Ascending aorta (tissue), 2 donors: ENCODE measurements at places on chromosomes 6 and 20.

- DNase-seq: no peak
- H3K27ac ChIP-seq: no peak overlapping the region
- H3K4me3 ChIP-seq: no peak overlapping the region
- H3K36me3 ChIP-seq: no peaks in the 10 kb centered on the region
- no peaks in the 10 kb centered on the region for H3K27me3 ChIP-seq
Observed at GRCh38 chr6:83265384-83265783, 72.2 kb downstream of the RWDD2A start.

DNA sequence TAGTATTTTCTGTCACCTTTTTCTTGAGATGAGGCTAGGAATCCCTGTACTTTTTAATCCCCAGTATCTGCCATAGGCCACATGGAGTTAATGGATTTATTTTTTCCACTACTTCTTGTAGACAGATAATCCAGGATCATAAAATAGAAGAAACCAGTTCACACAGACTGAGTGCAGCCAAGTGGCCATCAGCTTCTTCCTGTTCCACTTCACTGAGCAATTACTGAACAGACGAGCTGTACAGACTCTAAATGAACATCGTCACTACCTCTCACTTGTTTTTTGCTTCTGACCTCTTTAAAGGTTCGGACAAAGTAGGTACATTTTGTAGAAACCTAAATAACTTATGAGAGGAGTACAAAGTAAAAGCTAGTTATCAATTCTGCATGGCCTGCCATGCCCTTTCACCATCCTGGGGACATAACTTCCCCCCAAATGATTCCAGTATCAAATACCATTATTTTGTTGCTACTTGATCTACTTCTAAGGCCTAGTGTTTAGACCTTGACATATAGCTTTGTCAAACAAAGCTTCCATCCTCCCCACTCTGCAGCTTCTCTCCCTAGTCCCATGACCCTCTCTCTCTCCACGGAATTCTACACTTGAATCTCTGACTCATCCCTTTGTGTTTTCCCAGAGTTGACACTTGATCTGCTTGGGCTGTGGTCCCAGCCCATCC is 34.4 kb upstream of the ARHGAP18 start:
- no peaks in the 10 kb centered on the region for H3K27me3 ChIP-seq
- no peak overlapping the region for H3K27ac ChIP-seq
- H3K36me3 ChIP-seq: no peaks in the 10 kb centered on the region
- DNase-seq: no peak
- no peak overlapping the region for H3K4me3 ChIP-seq
- H3K4me1 ChIP-seq: no peaks in the 10 kb centered on the region

DNA sequence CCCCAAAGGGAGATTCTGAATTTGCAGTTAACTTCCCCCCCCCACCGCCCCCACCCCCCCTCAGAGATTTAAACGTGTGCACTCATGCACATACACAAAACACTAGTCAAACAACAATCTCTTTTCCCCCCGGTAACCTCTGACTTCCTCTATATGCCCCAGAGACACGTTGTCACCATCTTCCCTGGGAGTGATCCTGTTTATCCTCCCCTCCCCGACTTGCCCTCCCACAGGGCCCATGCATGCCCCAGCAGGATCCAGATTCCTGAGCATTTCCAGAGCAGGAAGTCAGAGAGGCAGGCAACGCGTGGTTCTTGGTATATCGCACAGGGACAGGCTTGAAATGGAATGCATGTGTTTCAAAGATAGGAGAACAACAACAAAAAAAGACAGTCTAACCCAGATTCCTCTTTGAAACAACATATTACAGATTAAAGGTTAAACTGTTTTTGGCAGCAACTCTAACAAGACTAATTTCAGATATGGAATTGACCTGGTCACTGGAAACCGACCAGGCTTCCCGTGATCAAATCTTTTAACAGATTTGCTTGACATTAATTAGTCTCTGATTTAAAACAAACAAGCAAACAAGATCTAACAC is 1.3 kb downstream of the BLCAP start:
- H3K4me1 ChIP-seq: no peaks in the 10 kb centered on the region
- H3K27me3 ChIP-seq: no peaks in the 10 kb centered on the region
- DNase-seq: no peak
- H3K27ac ChIP-seq: peak overlapping the region; percentile 86

GRCh38 chr6:135185483-135185882 is 4.4 kb downstream of the MYB start:
- no peak overlapping the region for H3K4me3 ChIP-seq
- H3K36me3 ChIP-seq: no peaks in the 10 kb centered on the region
- H3K27me3 ChIP-seq: peaks cover 8% of the 10 kb centered on the region
- no peak overlapping the region for H3K27ac ChIP-seq

DNA sequence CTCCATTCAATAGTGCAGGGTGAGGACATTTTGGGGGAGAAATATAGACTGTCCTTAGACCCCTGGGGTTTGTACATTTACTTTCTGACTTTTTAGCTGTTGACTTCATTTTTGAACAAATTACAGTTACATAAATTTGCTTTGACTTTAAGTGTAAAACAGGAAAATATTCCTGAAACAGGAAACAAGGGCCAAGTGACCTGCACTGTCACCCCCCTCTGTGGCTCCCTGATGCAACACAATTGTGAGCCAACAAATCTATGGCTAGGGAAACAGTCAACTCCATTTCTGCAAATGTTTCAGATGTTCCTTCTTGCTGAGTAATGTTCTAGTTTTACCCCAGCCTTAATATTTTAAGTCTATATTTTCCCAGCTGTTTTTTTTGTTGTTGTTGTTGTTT is 39.8 kb downstream of the HLA-A start:
- no peak overlapping the region for H3K27ac ChIP-seq
- no peaks in the 10 kb centered on the region for H3K27me3 ChIP-seq
- no peaks in the 10 kb centered on the region for H3K36me3 ChIP-seq
- DNase-seq: no peak
- no peak overlapping the region for H3K4me3 ChIP-seq
- H3K4me1 ChIP-seq: peaks cover 7% of the 10 kb centered on the region

DNA sequence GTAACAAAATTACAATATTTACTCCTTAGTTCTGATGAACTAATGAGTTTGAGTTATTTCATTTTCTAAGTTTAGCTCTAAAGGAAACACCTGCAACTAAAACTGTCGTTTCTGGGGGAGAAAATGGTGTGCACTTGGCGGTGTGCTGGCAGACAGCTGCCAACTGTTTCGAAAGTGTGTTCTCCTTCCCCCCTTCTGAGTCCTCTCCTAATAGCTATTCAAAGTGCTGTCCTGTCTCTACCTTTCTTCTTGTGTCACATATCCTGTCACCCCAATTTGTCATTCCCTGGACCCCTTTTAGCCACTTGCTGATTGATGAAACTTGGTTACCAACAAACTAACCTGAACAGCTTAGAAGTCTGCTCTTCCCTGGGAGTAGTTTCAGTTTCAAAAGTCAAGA is 4.9 kb upstream of the UBE2J1 start:
- H3K27me3 ChIP-seq: no peaks in the 10 kb centered on the region
- no peaks in the 10 kb centered on the region for H3K36me3 ChIP-seq
- DNase-seq: no peak
- no peak overlapping the region for H3K27ac ChIP-seq
- peaks cover 5% of the 10 kb centered on the region for H3K4me1 ChIP-seq

- no peaks in the 10 kb centered on the region for H3K27me3 ChIP-seq
- H3K4me3 ChIP-seq: no peak overlapping the region
- no peaks in the 10 kb centered on the region for H3K36me3 ChIP-seq
- no peak for DNase-seq
- no peaks in the 10 kb centered on the region for H3K4me1 ChIP-seq
Observed at GRCh38 chr20:63327231-63327745, 33.9 kb downstream of the CHRNA4 start.

DNA sequence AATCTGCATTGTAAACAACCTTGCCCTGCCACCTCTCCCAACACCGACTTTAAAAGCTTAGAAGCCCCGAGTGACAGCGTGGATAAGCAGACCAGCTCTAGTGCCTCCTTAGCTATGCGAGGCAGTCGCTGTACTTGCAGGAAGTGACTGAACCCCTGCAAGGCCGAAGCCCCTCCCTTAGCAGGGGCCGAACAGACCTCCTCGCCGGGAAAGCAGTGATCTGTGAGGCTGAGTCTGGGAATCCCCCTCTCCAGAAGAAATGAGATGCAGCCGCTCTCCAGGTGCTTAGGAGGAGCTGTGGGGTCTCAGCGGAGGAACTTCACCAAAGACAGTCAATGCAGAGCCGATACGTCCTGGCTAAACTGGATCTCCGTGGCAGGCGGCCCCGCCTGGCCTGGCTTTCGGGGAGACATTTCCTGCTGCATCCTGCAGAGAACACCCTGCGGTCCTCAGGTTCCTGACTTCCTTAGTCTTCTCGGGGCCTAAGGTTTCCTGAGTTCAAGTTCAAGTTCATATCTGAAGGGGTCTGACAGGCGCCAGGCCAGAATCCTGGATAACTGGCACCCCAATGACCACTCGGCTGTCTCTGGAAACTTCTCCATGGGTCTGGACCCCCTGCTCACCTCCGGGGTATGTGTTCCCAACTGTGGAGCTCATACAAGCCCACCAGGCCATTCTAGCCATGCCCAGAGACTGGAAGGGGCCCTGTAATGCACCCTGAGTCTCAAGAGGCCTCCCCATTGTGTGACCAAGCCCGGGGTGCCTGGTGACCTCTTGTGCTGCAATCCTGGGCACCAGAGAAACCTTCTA is 20.4 kb upstream of the FRMD1 start:
- DNase-seq: no peak
- H3K27ac ChIP-seq: no peak overlapping the region
- no peak overlapping the region for H3K4me3 ChIP-seq
- no peaks in the 10 kb centered on the region for H3K36me3 ChIP-seq

DNA sequence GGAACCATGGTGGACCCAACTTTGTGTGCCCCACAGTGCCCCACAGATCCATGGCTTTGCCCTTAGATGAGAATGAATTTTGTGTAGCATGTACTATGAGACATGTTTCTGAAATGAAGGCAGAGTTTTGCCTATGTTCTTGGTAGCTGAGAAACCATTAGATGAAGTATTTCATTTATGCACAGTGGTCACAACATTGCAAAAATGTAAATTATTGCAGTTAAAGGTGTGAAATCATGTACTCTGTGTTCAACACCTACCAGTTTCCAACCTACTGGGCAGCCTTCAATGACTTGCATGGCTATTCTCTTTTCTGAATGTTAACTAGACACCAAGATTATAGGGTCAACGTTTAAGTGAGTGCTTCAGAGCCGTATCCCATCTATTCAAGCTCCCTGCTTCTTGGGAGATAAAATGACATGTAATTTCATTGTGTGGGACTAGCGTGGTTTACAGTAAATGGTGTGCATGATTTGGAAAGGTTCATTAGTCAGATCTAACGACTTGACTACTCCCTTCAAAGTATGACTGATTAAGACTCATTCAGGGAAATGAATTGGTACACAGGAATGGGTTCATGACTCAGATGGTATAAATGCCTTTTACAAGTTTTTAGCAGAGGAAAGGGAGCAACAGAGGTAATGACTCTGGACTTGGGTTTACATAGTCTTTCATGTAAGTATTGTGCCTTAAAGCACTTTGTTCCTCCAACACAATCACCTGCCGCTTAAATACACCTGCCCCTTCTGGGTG is 106.1 kb upstream of the AKIRIN2 start:
- H3K27me3 ChIP-seq: no peaks in the 10 kb centered on the region
- no peak overlapping the region for H3K27ac ChIP-seq
- H3K36me3 ChIP-seq: no peaks in the 10 kb centered on the region
- no peak for DNase-seq
- no peak overlapping the region for H3K4me3 ChIP-seq
- no peaks in the 10 kb centered on the region for H3K4me1 ChIP-seq

GRCh38 chr6:10084111-10084986 is 330.5 kb downstream of the TFAP2A start:
- no peaks in the 10 kb centered on the region for H3K27me3 ChIP-seq
- no peak overlapping the region for H3K4me3 ChIP-seq
- no peaks in the 10 kb centered on the region for H3K36me3 ChIP-seq

DNA sequence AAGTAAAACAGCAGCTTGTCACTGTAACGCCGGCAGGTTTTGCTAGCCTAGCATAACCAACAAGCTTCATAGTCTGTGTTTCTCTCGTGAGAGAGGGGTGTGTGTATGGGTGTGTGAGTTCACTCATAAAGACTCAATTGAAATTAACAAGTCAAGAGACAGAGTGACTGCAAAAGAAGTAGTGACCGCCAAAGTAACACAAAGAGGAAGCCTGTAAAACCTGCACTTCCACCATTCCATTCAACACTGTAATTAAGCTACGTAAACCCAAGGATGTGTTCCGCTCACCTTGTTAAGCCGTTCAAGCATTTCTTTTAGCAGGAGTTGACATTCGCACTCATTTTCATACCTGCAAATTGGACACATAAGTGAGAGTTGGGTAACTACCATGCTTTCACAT is 6.6 kb downstream of the BFSP1 start:
- no peaks in the 10 kb centered on the region for H3K27me3 ChIP-seq
- DNase-seq: no peak
- no peaks in the 10 kb centered on the region for H3K36me3 ChIP-seq

GRCh38 chr20:5592165-5592564 is 158.0 kb upstream of the SHLD1 start:
- H3K4me1 ChIP-seq: no peaks in the 10 kb centered on the region
- DNase-seq: no peak
- no peaks in the 10 kb centered on the region for H3K27me3 ChIP-seq
- H3K4me3 ChIP-seq: no peak overlapping the region
- H3K36me3 ChIP-seq: peaks cover 39% of the 10 kb centered on the region

GRCh38 chr6:152271776-152272464 is 365.2 kb downstream of the SYNE1 start:
- peaks cover 22% of the 10 kb centered on the region for H3K36me3 ChIP-seq
- H3K4me1 ChIP-seq: peaks cover 59% of the 10 kb centered on the region
- DNase-seq: peak; percentile 80
- no peaks in the 10 kb centered on the region for H3K27me3 ChIP-seq
- peak overlapping the region; percentile 32 for H3K4me3 ChIP-seq

- DNase-seq: no peak
- no peaks in the 10 kb centered on the region for H3K4me1 ChIP-seq
- no peak overlapping the region for H3K27ac ChIP-seq
- H3K4me3 ChIP-seq: no peak overlapping the region
Observed at GRCh38 chr6:126720304-126720703, 380.4 kb downstream of the CENPW start.

DNA sequence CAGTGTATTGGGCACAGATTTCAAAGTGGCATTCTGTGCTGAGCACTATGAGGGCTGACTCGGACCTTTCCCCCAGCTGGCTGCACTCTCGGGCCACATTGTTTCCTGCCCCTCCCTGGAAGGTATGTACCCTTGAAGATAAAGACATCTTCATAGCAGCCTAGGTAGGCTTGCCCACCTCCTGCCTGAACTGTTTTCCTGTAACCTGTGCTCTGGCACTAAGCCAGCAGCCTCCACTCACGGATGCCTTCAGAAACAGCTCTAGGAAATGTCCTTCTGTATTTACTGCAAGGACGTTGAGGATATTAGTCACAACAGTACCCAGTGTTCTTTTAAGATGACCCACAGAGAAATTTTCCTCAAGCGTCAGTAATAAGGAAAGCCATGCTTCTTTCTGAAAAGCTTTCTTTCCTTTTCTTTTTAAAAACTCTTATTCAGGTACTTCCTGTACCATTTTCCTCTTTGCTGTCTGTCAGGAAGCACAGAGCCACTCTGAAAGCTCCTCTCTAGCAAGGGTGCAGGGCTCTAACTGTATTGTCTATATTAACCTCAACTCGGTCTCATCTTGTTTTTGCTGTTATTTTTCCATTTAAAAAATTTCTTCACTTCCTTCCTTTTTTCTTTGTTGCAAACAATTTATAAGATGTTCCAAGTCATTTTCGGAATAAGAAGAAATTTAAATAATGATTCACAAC is 43.5 kb downstream of the TTI1 start:
- H3K4me1 ChIP-seq: peaks cover 7% of the 10 kb centered on the region
- peaks cover 6% of the 10 kb centered on the region for H3K36me3 ChIP-seq
- no peaks in the 10 kb centered on the region for H3K27me3 ChIP-seq
- no peak overlapping the region for H3K4me3 ChIP-seq
- no peak for DNase-seq
